ENCODE measurements at places on chromosomes 7 and 10.

GRCh38 chr7:35680403-35681013 is 14.4 kb downstream of the HERPUD2 start:
- no peak for DNase-seq

GRCh38 chr7:91266067-91266688 is 1.9 kb downstream of the FZD1 start:
- DNase-seq: no peak

GRCh38 chr10:102422545-102423129 is 2.0 kb downstream of the FBXL15 start:
- no peak for DNase-seq

- DNase-seq: no peak
These were observed 134.0 kb downstream of the SEMA3D start for GRCh38 chr7:85052894-85053293.

DNA sequence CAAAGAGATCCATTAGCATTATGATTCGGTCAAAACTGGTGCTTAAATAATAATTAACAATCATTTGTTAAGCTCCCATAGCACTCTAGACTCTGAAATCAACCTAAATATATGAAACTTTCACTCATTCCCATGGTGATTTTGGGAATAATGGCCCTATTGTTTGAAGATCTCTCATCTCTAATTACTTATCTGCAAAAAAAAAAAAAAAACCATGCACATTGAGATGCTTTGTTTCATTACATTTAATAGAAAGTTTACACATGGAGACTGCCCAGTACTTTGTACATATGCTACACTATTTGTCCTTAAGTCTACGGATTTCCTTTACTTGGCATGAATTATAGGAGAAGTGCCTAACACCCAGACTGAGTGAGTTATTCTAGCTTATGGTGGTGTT is 280.6 kb upstream of the MEOX2 start:
- DNase-seq: no peak

DNA sequence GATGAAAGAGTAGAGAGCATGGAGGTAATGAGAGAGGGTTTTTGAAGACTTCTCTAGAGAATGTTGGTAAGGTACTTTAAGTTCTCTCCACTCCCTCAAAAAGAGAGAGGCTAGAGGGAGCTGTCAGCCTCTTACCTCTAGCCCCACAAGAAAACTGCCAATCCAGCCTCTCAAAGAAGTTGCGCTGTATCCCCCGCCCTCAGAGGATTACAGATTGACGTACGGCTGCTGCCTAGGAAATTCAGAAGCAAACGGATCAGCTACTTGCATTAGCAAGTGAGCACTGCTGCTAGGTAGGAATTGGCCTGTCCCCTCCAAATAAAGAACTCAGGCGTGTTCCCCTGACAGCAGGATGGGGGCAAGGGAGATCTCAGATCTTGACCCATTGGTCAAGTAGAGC is 34.2 kb downstream of the TYW1B start:
- no peak for DNase-seq

DNA sequence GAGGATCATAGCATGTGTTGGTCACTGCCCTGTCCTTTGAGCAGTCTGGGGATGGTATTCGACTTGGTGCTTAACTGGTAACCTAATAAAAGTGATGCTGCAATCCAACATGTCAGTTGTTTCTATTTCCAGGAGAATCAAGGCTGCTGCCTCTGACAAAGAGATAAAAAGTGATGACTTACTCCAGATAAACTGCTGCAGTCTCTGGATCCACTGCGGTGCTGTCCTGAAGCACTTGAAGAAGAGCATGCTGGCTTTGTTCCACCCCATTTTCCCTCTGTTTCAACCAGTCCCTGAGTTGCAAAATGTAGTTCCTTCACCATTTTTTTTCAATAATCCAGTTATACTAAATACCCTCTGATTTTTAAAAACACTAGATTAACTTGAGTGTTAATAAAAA is 403.5 kb upstream of the ANKRD30A start:
- no peak for DNase-seq

- DNase-seq: no peak
These were observed 559.9 kb downstream of the SDK1 start for GRCh38 chr7:3860932-3861331.

DNA sequence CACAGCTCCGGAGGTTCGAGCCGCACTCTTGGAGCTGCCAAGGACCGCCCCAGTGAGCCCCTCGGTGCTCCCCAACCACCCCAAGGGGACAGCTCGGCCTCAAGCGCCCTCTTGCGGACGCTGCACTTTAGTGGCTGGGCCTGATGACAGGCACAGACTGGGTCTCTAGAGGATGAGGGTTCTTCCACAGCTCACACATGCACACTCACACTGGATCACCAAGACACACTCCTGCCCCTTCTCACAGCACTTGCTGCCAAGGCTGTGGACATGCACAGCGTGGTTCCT is 2.1 kb downstream of the RET start:
- no peak for DNase-seq

DNA sequence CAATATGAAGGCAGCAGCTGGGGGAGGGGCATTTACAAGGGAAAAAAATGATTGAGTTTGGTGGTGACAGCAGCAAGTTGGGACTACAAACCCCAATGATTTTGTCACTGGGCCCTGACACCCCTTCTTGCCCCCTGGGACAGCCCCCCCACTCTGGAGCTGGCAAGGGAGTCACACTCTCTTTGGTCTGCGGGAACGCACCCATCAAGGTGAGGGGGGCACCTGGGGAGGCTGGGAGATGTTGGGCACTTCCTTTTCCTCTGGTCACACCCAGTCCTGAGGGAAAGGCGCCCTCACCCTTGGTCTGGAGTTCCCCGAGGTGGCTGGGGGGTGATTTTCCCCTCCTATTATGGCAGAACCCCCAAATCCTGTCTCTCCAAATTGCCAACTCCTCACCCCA is 24.4 kb downstream of the EPHB4 start:
- no peak for DNase-seq

DNA sequence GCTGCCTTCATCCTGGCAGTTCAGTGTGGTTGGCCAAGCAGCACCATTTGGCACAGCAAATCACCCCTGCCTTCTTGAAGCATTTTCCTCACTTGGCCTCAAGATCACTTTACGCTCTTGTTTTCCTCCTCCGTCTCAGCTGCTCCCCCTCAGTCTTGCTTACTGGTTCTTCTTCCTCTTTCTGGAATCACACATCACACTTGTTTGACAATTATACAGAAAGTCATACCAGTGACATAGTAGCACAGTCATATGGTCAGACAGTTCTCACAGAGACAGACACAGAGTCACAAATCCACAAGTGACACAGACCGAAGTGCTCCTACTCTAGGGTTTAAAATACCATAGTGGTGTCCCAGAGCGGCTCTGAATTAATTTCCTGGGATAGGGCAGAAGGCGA is 43.8 kb upstream of the ARL4A start:
- DNase-seq: no peak

GRCh38 chr7:54559401-54559800 is 17.2 kb downstream of the VSTM2A start:
- no peak for DNase-seq

DNA sequence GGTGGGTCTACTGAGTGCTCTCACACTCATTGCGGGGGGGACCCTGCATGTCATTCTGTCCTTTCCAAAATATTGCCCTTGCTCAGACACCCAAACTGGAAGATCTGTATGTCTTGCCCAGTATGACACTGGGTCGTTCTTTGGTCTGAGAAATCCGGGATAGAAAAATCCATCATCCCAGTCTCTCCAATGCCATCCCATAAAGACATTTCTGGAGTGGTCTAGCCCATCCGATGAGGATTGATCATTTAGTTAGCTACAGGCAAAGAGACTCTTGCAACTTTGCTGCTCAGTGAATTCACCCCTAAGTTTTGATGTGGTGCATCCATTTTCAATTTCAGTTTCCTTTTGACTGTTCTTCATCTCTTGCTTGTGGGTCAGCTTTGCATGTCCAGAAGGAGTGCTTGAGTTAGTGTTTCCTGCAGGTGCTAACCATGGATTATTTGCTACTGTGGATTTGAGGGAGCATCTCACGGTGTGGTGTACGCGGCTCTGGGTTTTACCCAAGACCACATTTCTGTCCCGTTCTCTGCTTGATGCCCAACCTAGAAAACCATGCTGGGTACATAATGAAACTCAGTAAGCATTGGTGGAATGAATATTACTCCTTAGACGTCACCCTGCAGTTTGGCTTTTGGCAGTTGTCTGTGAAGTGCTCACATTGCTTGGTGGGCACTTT is 247.0 kb upstream of the MKI67 start:
- DNase-seq: no peak

DNA sequence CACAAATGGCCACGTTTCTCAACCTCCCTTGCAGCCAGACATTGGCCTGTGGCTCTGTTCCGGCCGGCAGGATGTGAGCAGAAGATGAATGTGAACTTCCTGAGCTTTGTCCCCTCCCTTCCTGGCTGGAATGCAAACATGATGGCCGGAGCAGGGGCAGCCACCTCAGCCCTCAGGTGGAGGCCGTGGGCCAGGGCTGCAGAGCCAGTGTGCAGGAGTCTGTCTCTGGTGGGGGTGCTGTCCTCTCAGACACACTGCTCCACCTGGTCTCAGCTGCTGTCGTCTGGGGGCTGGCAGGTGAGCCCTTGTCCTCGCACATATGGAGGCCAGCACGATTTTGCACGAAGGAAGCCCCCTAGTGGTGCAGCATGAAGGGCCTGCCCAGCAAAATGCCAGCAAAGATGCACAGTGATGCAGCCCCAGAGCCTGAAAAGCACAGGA is 25.3 kb upstream of the PWWP2B start:
- no peak for DNase-seq

GRCh38 chr10:3781468-3782145 is 3.4 kb downstream of the KLF6 start:
- no peak for DNase-seq

GRCh38 chr7:107186240-107186639 is 17.4 kb downstream of the HBP1 start:
- DNase-seq: no peak

DNA sequence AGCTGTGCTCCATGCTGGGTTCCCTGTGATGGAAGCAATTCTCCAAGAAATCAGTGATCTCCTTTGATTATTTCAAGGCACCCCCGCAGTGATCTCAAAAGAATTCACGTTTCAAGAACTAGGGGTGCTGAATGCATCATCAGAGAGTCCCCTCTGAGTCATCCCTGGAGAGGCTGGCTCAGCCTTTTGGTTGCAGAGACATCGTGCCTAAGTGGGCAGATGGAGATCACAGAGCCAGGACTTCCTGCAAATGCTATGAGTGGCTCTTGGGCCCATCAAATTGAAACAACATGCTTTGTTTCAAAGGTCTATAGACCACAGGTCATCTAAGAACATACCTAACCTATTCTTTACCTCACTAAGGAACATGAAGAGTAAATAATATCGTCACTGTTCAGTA is 41.5 kb upstream of the PLEKHA1 start:
- DNase-seq: no peak

DNA sequence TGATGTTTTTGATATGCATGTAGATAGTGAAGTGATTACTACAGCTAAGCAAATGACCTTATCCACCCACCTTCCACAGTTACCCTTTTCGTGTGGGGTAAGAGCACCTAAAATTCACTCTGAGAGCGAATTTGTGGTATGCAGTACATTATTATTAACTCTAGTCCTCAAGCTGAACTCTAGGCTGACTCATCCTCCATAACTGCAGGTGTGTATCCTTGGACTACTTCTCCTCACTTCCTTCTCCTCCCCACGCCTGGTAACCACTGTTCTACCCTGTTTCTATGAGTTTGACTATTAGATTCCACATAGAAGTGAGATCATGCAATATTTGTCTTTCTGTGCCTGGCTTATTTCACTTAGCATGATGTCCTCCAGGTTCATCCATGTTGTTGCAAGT is 484.6 kb downstream of the GATA3 start:
- no peak for DNase-seq

DNA sequence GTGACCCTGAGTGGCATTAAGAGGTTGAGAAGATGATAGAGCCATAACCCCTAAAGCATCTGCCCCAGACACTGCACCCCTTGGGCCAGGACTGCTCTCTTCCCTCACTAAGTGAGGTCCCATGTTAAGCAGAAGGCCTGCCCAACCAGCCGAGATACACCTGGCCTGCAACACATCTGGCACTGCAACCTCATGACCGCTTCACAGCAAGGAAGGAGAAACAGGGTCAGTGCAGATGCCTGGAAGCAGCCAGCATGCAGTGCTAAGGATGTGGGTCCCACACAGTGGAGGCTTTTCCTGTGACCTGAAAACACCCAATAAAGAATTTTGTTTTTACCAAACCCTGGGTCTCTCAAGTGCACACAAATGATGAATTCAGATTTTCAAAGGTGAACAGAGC is 7.4 kb downstream of the NOD1 start:
- no peak for DNase-seq

GRCh38 chr10:81680359-81680758 is 194.6 kb upstream of the NRG3 start:
- DNase-seq: no peak

DNA sequence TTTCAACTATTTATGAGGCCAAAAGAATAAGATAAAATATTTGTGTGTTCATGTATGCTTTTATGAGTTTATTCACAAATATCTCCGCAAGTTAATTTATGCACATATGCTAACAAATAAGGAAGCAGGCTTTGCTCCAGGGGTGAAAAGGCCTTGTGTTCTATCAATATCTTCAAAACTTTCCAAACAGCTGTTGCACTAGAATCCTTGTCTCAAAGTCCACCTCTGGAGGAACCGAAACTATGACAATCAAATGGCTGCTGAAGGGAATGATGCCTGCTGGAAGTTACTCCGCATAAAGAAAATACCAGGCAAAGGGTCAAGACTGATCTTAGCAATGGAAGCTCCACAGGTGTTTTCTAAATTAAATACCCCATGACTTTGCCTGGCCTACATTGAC is 145.0 kb upstream of the GHITM start:
- no peak for DNase-seq

GRCh38 chr10:95814011-95814727 is 58.2 kb downstream of the ENTPD1 start:
- no peak for DNase-seq

- no peak for DNase-seq
These were observed 46.3 kb downstream of the SYPL1 start for GRCh38 chr7:106065575-106066500.

DNA sequence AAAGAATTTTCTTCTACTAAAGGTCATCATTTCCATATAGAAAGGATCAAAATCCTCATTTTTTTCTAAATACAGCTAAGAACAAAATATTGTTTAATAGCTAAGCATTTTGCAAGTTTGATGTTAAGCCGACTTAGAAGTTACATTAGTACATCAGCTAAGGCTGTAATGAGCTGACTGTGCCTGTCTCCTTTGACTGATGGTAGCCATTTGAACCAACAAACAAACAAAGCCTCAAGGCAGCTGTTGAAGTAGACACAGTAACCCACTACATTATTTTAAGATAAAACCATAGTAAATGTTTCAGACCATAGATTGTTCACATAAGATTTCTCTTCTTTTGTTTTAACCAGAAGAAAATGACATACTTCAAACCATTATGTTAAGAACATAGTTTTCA is 210.9 kb upstream of the VSTM2A start:
- DNase-seq: no peak
